ENCODE measurements at places on chromosomes 12 and 14.

GRCh38 chr12:19895246-19896020 is 456.1 kb downstream of the AEBP2 start:
- DNase-seq, result no peak

DNA sequence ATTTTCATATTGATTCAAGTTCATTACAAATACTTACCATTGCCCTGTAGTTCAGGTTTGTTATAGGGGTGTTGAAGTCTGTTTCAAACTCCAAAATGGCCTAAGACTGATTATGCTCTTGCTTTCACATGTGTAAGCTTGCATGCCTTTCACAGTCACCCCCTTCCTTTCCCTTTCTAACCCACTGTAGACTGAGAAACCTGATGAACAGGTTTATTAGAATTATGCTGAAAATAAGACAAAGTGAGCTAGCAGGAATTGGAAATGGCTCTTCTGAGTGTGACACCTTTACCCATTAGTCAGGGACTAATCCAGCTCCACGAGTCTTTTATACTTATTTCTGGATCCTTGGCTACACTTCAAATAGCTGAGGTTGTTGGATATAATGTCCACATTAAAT is 38.9 kb downstream of the FBXO33 start:
- DNase-seq, result no peak

- DNase-seq, result no peak
Observed at GRCh38 chr12:131988054-131988796, 38.5 kb downstream of the EP400 start.

DNA sequence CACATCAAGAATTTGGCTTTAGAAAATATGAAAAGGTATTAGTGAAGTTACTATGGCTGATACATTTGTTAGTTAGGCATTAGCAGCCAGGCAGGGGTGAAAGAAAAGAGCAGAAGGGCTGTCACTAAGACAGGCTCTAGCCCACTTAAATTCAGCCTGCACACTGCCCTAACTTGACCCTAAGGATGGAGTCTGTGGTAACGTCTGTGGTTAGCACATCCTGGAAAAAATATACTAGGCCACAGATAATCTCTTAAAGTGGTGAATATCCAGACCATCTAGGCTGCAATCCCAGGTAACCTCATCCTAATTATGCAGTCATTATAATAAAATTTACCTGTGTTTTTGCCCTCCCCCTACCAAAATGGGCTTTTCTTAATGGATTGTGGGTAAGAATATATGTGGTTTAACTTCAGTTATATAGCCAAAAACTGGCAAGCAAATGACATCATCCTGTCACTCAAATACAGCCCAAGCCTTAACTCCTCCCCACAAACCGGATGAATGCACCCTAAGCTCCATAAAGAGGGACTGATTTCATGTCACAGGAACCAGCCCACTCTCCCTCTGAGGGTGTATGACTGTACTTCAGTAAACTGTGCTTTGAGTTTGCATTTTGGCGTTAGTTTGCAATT is 440.9 kb downstream of the LRFN5 start:
- DNase-seq, result no peak

DNA sequence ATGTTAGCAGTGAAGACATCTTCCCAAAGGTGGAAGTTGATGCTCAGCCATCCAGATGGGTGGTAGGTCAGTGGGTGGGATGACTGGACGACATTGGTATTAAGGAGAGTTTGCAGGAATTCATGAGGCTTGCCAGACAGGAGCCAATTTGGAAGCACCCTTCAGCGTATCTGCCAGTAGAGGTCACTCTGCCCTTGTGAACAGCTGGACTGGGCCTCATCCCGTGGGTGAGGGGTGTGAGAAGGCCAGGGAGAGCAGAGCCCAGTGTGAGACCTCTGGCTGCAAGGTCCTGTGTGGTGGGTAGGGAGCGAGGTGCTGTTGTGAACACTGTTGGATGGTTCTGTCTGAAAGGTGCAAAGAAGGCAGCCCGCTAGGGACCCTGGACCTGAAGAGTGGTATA is 37.7 kb downstream of the SLC5A8 start:
- no peak for DNase-seq

DNA sequence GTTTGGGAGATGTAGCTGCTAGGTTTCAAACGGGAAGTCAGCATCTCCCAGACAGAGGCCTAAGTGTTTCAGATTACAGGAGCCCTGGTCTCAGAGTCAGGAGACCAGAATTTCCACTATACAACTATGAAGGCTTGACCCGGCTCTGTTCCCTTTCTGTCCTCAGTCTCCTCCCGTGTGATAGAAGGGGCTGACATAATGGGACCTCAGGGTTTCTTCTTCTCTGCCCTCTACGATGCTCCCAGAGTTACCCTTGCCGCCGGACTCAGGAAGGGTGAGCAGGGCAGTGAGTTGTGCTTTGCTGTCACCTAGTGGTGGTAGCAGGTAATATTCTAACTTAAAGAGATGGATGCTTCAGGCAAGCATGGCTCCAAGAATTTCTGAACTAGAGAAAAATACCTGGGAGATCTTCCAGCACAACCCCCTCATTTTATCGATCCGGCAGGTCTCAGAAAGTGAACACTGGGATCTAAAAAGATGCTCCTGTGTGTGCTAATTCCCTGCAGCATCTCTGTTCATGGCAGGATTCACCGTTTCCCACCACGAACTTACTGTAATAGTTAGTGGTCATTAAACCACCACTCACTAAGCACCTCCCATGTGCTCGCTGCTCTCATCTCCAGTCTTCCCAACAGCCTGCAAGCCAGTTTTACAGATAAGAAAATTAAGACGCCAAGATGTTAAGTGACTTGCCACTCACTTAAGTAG is 84.4 kb downstream of the VWF start:
- DNase-seq, result no peak

GRCh38 chr14:69904246-69904645 is 25.0 kb downstream of the SMOC1 start:
- DNase-seq, result no peak

DNA sequence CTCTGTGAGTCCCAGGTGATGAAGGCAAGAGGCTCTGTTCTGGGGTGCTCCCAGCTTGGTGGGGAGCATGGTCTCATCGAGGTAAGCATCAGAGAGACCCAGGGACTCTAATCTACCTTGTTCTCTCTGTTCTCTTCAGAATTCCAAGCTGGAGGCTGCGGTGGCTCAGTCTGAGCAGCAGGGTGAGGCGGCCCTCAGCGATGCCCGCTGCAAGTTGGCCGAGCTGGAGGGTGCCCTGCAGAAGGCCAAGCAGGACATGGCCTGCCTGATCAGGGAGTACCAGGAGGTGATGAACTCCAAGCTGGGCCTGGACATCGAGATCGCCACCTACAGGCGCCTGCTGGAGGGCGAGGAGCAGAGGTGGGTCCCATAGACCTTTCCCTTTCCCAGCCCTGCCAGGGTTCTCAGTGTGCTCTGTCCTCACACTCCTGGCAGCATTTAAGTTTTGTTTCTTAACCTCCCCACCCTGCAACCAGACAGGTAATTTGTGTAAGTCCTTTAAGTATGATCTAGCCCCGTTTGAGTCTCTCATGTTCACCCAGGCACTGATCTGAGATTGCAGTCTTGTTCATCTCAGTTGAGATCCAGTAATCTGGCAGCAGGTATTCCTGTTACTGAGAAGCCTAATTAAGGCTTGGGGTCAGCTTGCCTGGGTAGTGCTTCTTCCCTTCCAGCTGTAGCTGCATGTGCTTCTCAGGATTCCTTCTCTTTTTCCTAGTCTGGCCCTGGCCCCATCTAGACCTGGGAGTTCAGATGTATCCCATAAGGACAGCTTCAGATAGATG is 14.8 kb upstream of the KRT81 start:
- DNase-seq, result no peak

DNA sequence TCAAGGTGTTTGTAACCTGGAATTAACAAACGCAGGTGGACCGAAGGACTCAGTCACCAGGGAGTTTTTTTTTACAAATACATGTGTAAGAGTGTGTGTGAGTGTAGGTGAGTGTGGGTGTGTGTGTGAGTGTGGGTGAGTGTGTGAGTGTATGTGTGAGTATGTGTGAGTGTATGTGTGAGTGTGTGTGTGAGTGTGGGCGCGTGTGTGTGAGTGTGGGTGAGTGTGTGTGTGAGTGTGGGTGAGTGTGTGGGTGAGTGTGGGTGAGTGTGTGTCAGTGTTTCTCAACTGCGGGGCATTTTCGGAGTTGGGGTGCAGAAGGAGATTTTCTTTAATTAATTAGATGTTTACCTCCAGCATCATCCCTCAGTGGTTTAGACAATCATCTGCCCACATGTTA is 1178.8 kb downstream of the VRK1 start:
- DNase-seq, result no peak

DNA sequence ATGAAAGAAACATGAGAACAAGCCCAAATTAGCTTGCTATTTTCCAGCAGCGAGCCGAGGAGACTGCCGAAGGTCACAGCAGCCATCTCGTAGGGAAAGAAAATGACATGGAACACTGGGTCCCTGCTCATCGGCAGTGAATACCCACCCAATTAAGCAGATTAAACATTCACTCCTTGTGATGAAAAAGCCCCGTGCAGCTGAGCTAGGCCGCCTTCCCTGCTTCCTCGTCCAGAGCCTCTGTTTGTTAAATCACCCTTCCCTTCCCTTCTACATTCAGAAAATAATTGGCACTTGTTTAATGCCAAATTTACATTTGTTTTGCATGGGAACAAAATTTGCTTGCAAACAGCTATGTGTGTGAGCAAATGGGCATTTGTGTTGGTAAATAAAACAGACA is 342.5 kb downstream of the RMST start:
- no peak for DNase-seq

DNA sequence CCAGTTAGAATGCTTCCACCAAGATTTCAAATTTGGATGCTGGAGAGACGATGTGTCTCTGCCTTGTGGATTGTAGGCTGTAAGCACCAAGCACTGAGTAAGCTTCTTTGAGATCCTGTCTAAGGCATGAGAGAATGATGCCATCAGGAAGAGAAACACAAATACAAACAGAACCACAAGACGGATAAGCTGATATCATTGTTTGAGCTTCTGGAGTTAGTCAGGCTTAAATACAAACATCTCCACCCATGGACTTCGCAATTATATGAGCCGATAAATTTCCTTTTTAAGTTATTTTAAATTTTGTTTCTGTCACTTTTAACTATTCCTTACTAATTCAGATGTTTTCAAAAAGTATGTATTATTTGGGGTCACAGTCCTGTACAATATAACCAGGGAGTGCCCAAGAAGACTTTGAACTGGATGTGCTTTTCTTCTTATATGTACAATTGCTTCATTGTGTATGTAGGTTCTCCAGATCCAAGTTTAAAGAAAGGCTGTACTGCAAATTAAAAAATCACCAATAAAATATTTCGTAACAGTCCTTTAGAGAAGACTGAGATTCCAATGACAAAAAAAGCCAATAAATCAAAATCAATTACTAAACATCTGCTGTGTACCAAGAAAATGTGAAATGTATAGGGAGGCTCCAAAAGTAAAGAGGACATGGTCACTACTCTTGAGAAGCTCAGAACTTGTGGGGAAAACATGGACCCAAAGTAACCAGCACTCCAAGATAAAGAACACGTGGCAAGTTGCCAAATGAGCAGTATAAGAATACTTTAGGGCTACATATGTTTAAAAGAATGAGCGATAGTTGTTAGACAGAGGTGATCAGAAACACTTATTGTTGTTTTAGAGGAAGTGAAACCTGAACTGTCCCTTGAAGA is 274.1 kb downstream of the ADAMTS20 start:
- DNase-seq, result no peak

DNA sequence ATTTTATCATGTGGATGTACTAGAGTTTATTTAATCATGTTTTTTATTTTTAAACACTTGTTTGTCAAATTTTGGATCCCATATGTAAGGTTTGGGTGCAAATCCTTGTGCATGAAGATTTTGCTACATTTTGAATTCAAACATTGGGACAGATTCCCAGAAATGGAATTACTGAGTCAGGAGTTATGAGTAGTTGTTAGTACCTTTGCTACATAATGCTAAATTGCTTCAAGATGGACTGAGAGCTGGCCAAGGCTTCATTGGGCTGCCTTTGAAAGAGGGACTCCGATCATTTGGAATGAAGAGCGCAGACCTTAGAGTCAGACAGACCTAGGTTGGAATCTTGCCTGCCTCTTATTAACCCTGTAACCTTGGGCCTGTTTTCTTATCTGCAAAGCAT is 154.9 kb upstream of the PWP1 start:
- DNase-seq, result no peak

DNA sequence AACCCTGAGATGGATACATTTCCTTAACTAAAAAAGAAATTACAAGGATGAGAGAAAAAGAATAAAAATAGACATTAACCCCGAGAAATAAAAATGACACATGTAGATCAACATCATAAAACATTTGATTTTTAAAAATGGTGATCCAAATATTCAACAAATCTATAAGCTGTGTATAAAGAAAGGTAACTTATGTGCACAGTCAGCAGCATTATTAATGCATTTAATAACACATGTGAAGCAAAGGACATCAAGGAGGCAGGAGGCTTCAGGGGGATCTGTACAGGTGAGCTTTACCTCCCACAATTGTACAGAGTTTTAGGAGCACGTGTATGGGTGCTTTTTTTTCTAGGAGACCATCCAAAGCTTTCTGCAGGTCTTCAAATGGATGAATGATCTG is 76.1 kb downstream of the MED13L start:
- DNase-seq, result no peak

DNA sequence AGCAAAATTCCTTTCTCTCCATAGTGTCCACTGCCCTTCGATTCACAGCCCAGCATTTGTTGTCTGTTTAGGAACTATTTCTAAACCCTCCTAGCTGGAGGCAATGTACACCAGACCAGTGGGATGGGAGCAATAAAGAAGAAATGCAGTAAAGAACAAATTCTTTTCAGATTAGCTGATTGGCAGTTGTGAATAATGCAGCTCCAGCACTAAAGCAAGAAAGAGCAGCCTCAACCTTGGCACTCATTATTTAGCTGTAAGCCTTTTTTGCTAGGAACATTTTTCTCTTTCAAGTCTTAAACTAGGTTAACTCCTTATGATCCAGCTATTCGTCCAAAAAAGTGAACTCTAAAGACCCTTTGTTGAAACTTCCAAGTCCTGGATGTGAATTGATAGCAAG is 580.5 kb upstream of the STXBP6 start:
- no peak for DNase-seq

DNA sequence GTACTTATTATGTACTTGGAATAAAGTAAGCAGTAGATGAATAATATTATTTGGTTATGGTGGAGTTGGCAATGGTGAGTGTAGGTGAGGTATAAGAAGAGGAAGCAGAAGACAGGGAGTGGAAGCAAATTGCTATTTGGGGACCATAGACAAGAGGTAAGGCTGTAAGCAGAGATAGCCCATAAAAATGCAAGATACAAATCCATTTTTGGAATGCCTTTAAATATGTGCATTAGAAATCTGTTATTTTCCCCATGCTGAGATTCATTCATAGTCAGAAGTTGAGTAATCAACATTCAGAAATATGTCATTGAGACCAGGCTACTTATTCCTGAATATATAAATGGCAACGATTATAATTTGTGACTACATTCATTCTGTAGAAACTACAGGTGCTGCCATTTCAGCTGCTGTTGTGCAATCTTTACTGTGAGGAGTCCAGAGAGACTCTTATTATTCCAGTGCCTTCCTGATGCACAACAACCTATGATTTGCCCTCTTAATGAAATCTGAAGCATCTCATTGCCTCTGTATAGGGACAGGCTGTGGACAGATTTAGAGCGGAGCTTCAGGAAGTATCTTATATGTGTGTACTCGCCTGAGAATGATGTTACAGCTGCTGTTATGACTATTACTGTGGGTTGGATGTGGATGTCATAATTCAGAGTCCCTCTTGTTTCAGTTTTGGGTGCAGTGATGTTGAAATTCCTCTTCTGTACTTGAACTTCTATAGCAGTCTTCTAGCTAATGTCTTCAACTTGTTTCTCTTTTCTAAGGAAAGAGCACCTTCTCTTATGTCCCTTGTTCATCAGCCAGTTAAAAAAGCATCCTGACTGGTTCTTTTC is 173.8 kb downstream of the NAV3 start:
- DNase-seq, result no peak

- DNase-seq, result no peak
Observed at GRCh38 chr12:6069437-6070093, 54.9 kb downstream of the VWF start.

GRCh38 chr12:23380419-23381100 is 568.9 kb downstream of the SOX5 start:
- DNase-seq, result no peak

Measured in activated CD4-positive, CD25-positive, alpha-beta regulatory T cell treated with anti-CD3 and anti-CD28 coated beads, Interleukin-2, amount 50 U/mL, for 16 hours (primary cell).